ENCODE measurements at places on chromosomes 16 and 17.

- peak; percentile 21 for DNase-seq
Observed at GRCh38 chr16:89324056-89325010, 106.8 kb downstream of the ZNF778 start.

- peak; percentile 83 for DNase-seq
Observed at GRCh38 chr17:4833178-4833940, at the start of gene MINK1. Gene MINK1, plus strand, starts transcription at chr17:4833340. Its CDS starts 244 bp downstream, at chr17:4833584.

GRCh38 chr16:22948058-22948602 is 134.2 kb downstream of the HS3ST2 start:
- peak; percentile 63 for DNase-seq

- DNase-seq: no peak
Observed at GRCh38 chr17:59406808-59407381, 75.4 kb downstream of the YPEL2 start.

GRCh38 chr17:82959990-82960418 is 119.4 kb upstream of the METRNL start:
- no peak for DNase-seq

DNA sequence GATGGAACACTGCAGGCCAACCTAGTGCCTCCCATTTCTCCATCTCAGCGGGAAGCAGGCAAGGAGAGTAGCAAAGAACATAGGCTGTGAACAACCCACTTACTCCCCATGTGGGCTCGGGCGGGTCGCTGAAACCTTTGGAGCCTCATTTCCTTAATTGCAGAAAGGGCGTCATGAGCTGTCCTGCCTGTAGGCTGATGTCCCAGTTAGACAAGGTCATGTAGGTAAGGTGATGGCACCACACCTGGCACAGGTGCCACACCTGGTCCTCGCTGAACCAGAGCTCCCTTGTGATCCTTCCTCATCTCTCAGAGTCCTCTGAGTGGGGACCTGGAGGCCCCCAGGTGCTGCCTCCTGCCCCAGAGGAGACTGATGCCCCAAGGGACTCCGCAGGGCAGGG is 22.9 kb downstream of the ABCC3 start:
- no peak for DNase-seq

GRCh38 chr16:90047714-90048346 is 28.6 kb upstream of the DBNDD1 start:
- no peak for DNase-seq
